ENCODE measurements at places on chromosomes 2 and 18.

DNA sequence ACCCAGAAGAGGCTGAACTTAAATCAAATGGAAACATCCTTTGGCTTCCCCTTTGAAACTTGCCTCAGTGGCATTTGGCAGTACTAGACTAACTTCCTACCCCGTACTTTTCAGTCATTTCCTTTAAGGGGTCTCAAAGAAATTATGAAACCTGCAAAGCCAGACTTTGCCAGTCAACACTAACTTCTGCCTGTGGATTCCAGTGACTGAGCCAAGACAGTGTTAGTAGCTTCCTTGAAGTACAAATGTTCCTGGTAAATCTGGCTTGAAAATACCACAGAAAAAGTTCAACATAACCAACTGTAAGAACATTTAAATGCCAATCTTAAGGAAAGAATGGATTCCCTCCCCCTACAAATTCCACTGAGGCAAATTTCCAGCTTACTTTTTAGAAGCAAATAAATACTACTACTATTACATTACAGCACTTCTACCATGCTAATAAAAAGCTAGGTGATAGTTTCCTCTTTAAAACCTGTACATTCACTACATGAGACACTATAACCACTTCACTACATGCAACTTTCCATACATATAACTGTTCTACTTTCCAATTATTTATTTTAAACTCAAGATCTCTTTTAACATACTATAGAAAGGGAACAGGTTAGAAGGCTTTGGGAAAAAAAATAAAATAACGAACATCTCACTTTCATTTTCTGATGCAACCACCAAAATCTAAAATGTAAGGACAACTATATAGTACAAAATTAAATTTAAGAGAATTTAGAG is 2.4 kb downstream of the PELI1 start:
- no peak for DNase-seq

DNA sequence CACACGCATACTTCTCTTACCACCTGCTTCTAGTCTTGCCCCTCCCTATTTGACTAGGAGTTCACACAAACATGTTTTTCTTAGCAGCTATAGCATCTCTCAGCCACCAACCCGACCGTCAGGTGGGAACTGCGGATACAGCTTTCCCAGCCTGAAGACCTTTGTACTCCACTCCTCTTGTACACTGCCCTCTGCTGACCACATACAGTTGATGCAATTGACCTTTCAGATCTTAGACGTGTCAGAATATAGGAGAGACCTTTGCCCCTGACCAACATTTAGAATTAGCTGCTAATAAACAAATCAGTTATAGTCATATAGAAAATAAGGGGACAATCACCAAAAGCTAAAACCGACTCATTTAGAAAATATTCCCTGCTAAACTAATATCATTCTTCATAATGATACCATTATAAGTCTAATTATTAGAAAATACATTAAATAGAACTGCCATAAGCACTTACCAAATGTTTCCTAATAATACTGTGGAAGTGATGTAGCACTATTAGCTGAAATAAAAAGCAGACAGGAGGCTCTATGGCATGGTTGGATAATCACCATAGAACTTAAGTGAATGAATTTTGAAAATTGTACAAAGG is 208.4 kb downstream of the RAD51AP2 start:
- DNase-seq: peak; percentile 49

DNA sequence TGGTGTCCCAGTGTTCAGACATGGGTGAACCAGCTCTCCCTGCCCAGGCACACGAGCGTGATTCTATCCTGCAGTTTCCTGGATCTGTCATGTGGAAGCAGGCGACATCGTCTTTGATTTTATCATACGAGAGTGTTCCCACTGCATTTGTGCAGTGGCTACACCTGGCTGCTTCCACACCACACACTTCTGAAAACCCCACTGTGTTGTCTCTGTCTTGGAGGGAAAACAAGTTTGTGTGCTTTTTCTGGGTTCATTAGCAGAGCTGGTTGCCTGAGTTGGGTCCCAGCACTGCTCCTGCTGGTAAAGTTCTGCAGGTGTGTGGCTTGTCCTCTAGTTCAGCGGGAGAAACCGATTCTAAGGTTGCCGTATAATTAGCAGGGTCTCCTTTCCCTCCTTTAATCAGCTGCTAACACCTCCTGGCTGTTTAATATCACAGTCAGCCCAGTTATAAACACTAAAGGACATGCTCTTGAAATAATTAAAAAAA is 58.5 kb upstream of the TWIST2 start:
- no peak for DNase-seq

DNA sequence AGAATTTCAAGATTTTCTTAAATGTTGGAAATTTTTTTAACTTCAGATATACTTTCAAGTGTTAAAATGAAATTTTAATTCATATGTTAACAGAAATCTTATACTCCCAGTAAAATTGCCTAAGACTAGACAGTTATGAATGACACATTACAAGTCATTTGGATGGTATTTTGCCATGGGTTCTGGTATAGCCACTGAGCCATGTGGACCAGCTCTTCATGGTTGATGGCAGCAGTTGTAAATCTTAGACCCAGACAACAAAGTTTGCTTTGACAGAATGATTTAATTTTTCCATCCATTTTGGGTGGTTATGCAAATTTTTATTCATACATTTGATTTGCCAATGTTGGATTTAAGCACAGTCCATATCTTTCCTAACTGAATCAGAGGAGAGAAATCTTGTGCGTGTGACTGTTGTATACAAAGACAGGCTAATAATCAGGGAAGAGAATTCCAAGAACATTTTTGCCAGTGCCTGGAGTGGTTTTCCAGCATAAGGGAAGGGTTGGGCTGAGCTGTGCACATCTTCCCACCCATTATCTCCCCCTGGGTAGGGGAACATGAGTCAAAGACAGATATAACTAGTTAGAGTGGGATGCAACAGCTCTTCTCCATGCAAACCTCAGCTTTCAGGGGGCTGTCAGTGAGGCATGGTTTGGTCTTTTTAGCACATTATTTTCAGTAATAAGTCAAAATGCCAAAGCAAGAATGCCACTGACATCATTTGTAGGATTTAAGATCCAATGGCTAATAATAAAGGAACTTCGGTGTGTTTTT is 28.1 kb upstream of the INPP4A start:
- DNase-seq: no peak

DNA sequence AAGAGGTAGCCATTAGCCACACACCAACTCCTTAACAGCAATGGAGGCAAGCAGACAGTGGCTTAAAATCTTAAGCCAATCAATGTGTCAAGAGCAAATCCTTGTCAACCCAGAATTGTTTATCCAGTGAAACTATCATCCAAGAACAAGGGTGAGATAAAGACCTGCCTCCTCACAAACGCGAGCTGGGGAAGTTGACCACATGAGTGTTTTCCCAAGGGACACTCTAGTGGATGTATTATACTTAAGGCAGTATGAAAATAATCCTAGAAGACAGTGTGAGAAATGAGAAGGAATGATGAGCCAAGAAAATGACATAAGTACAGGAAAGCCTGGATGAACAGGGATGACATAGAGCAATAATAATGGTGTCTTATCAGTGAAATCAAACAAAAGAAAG is 209.6 kb downstream of the TWIST2 start:
- no peak for DNase-seq

- DNase-seq: no peak
Measured at GRCh38 chr2:232652505-232652851, 19.1 kb downstream of the EFHD1 start.

- DNase-seq: no peak
Measured at GRCh38 chr18:22345718-22346117, 72.0 kb downstream of the CTAGE1 start.

DNA sequence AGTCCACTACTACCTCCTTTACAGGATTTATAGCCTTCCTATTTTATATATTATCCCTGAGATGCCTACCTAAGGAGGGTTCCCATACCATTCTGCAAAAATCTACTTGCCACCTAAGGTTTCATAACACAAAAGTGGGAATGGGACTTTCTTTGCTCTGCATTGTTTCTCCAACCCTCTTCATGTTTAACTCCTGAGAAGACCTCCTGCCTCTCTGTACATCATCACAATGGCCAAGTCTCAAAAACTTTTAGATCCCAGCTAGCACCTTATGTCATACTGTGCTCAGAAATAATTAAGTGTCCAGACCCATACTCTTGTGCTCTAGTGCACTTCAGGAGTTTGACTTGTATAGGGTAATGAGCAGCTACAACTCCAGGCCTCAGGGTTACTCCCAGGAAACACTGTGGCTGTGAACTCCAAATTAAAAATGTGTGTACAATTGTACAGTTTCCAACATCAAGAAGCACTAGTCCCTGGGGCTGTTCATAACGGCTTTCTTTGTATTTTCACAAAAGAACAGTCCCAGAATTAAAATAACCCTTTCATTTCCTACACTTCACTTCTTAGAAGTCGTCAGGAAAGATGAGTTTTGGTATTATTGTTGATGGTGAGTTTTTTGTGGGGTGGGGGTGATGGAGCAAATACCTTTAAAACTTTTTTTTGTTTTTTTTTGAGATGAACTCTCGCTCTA is 39.4 kb downstream of the METAP1D start:
- peak; percentile 49 for DNase-seq

GRCh38 chr2:158498043-158498748 is 41.4 kb downstream of the PKP4 start:
- DNase-seq: no peak

DNA sequence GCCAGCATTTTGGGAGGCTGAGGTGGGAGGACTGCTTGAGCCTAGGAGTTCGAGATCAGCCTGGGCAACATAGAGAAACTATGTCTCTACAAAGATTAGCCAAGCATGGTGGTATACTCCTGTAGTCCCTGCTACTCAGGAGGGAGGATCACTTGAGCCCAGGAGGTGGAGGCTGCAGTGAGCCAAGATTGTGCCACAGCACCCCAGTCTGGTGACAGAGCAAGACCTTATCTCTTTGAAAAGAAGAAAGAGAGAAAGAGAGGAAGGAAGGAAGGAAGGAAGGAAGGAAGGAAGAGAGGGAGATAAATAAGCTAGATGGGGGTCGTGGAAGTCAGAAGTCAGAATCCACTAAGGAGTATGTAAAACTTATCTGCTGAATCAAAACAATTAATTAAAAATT is 16.2 kb downstream of the GPR75 start:
- no peak for DNase-seq

GRCh38 chr2:118846442-118846952 is 951 bp downstream of the EN1 start:
- peak; percentile 38 for DNase-seq

- no peak for DNase-seq
Measured at GRCh38 chr18:43013486-43013885, 102.0 kb downstream of the RIT2 start.

DNA sequence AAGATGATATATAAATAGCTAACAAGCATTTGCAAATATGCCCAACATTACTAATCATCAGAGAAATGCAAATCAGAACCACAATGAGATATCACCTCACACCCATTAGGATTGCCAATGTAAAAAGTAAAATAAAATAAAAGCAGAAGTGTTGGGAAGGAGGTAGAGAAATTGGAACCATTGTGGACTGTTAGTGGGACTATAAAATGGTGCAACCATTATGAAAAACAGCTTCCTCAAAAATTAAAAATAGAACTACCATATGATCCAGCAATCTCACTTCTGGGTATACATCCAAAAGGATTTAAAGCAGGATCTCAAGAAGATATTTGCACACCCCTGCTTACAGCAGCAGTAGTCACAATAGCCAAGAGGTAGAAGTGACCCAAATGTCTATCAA is 99.8 kb upstream of the DAPL1 start:
- no peak for DNase-seq

DNA sequence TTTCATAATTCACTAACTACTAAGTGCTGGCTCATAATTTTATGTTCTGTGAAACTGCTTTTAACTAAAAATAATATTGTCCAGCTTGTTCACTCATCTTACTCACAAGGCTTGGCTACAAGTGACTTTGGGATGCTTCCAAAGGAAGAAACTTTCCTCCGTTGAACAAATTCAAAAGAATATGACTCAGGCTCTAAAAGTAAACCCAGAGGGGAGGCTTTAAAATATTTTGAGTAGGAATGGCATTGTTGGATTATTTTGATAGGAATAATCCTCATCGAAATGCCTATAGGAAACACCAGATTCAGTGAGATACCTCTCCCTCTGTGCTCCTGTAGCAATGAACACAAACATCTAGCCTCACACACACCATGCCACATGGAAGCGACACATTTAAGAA is 25.2 kb upstream of the TLK1 start:
- no peak for DNase-seq

GRCh38 chr2:120552800-120553481 is 182.7 kb upstream of the GLI2 start:
- peak; percentile 90 for DNase-seq

DNA sequence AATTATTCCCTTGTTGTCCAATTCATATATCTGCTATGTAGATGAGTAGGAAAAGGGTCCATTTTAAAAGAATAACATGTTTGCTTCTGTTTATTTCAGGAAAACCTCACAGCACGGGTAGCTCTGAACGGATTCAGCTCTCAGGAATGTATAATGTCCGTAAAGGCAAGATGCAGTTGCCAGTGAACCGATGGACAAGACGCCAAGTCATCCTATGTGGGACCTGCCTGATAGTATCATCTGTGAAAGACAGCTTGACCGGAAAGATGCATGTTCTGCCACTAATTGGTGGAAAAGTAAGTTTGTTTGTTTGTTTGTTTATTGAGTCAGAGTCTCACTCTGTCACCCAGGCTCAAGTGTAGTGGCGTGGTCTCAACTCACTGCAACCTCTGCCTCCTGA is 114.6 kb downstream of the PHLPP1 start:
- no peak for DNase-seq

GRCh38 chr2:160278879-160279177 is 78.8 kb upstream of the ITGB6 start:
- DNase-seq: no peak

DNA sequence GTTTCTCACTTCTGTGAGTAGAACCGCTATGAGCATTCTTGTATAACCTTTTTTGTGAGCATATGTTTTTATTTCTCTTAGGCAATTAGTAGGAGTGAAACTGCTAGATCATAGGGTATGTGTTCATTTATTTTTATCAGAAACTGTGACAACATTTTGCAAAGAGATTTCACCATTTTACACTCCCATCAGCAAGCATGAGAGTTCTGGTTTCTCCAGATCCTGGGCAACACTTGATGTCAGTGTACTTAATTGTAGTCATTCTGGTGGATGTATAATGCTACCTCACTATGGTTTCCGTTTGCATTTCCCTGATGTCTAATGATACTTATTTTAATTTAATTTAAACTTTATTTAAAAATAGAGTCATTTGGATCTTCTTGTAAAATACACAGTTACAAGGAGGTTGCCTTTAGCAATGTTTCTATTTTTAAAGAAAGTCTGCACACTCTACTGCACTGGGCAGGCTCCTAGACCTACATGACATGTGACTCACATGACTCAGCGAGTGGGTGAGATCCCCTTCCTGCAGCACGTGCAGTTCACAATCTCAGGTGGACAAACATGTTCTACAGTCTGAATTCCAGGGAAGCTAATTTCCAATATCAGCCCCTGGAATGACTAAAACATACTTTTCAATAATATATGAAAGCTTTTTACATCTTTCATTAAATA is 127.0 kb upstream of the BCL2L11 start:
- no peak for DNase-seq

- no peak for DNase-seq
Measured at GRCh38 chr2:98299211-98299905, 46.9 kb upstream of the CNGA3 start.
